AG08396 (cell line): ENCODE measurements at places on chromosomes 4 and X.

GRCh38 chrX:34659575-34659974 lies 2.5 kb upstream of the TMEM47 start:
- no peak for DNase-seq

GRCh38 chr4:142336251-142336934 lies 509.7 kb downstream of the INPP4B start:
- no peak for DNase-seq

GRCh38 chrX:85111347-85111746 lies 107.7 kb downstream of the APOOL start:
- peak; percentile 7 for DNase-seq

DNA sequence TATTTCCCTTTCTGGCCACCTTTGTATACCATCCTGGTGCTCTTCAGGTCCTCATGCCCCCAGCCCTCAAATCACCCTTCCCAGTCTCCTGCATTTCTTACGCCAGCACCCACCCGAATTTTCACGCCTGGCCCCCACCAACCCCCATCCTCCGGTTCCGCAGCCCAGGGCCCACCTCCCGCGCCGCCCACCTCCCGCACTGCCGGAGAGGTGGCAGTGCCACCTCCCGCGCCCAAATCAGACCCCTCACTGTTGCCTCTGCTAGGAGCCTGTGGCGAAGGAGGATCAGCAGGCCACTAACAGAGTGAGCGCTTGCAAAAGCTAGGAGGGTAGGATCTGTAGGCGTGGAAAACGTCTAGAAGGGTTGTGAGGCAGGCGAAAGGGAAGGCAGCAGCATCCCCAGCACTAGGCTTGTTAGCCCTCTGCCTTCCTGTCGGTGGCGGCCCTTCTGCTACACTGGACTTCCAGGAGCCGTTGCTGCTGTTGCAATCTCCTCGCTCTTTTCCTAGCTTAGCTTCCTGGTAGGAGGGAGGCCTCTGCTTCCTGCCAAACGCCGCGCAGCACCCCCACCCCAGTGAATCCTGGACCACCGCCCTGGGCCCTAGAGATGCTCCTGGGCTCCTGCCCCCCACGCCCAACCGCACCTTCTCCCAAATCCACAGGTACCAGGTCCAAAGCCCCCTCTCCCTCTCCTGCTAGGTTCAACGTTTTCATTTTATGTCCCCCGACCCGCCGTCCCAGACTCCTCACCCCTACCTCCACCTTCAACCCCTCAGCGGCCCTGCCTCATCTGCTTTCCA lies 51.0 kb downstream of the SPIN2B start:
- no peak for DNase-seq

GRCh38 chr4:26413582-26413981 lies 76.7 kb downstream of the CCKAR start:
- DNase-seq = no peak

GRCh38 chr4:80897537-80898303 lies 132.8 kb upstream of the BMP3 start:
- DNase-seq = no peak

DNA sequence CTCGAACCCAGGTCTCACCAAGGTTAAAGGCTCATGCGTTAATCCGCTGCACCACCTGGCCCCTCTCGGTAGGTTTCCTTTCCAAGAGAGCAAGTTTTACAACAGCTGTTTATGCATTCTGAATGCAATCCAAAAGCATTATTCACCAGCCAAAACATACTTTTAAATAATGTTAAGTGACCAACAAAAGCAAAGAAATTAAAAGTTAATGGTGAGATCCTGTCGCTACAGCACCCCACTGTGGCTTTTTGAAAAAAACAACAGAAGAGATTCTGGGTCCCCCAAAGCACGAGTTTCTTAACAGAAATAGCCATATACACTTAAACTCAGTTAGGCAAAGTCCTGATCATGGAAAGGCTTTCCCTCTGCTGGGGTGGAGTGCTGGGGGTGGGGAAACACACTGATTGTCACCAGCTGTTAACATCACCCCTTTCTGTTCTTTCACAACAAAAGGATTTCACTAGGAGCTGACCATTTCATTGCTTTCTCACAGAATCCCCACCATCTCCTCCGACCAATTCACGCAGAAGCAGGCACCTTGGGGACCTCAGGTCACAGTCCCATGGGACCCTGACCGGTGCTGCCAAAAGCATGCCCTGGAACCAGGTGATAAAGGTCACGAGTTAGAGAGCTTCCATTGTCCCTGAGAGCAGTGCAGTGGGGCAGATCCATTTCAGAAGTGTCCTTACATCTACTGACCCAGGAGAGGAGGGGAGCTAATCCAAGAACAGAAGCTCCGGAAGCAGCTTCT lies 51.2 kb downstream of the ZNF827 start:
- DNase-seq = peak; percentile 51

DNA sequence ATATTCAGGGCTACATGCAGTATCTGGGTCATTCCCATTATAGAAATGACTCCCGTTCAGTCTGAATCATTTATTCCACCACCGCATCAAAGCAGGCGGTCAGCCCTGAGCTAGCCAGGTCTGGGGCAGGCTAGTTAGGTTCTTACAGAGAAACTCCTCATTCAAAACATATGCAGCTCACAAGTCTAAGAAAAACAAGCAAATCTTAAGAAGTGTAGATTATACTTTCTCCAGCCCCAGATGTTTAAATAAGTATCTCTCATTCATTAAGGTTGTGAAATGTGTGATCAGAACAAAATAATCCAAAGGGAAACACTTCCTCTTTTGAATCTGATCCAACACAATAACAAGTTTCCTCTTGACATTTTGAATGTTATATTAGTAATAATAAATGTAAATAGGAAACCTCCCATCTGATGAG lies 441.9 kb downstream of the INPP4B start:
- DNase-seq = peak; percentile 56

GRCh38 chr4:54662901-54663585 lies 5.3 kb downstream of the KIT start:
- no peak for DNase-seq

DNA sequence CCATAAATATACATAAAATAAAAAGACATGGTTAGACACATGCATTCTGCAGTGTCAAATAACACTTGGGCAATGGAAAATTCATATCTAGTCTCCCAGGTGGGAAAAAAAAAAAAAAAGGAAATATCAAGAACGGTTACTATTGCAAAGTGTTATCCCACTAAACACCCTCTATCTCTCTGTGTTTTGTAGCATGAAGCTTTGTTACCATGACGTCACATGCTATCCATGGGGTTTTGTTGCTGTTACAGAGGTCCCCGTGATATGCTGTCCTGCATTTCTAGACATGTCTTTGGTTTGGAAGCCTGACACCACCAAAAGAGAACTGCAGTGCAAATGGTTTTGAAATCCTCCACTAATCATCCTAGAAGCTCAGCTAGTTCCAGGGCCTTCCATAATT lies 50.7 kb upstream of the TLR3 start:
- no peak for DNase-seq

GRCh38 chr4:126954537-126955291 lies 678.0 kb upstream of the INTU start:
- DNase-seq = no peak

GRCh38 chr4:79551555-79551954 lies 143.5 kb upstream of the GK2 start:
- DNase-seq = no peak
